ENCODE measurements at places on chromosomes 2 and 18. TPM values are rescaled to one million over a fixed set of nuclear protein-coding genes. Genes with fewer than 3 reads are reported as not detected.

The LHCGR gene
- not detected for total RNA-seq

The TMEM247 gene
- not detected for total RNA-seq

The ANKRD30B gene
- total RNA-seq: not detected

The RGPD4 gene
- not detected for total RNA-seq

The SIX2 gene
- total RNA-seq: 11.4 TPM

The DSC2 gene
- not detected for total RNA-seq

The SLC9A2 gene
- under 0.01 TPM for total RNA-seq

The GPR39 gene
- 16.4 TPM for total RNA-seq

The UGT1A10 gene
- total RNA-seq: not detected

The LCT gene
- not detected for total RNA-seq

Measured in subcutaneous preadipocyte (primary cell).